ENCODE measurements at places on chromosomes 1 and 21.

DNA sequence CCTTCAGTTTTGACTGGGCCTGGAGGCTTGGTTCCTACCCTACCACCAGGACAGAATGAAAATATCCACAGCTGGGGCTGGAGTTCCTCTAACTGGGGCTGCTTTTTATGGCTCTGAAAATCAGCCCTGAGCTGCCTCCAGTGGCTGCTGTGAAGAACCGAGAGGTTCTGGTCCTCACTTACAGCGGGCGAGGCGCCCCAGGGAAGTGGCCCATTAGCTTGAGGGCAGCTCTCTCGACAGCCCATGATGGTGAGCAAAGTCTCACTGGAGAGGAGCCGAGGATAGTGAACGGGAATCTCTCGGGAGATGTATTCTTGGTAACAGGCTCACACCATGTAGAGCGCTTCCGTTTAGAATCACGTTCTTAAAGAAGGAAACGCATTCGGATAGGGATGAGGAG lies 459.7 kb downstream of the KIF26B start:
- DNase-seq, result no peak

- DNase-seq, result no peak
Measured at GRCh38 chr1:47782414-47783166, 214.6 kb downstream of the TRABD2B start.

GRCh38 chr1:46173361-46173856 lies 1.5 kb upstream of the TSPAN1 start:
- no peak for DNase-seq

- DNase-seq, result no peak
Measured at GRCh38 chr21:27225151-27225550, 258.3 kb upstream of the ADAMTS5 start.

DNA sequence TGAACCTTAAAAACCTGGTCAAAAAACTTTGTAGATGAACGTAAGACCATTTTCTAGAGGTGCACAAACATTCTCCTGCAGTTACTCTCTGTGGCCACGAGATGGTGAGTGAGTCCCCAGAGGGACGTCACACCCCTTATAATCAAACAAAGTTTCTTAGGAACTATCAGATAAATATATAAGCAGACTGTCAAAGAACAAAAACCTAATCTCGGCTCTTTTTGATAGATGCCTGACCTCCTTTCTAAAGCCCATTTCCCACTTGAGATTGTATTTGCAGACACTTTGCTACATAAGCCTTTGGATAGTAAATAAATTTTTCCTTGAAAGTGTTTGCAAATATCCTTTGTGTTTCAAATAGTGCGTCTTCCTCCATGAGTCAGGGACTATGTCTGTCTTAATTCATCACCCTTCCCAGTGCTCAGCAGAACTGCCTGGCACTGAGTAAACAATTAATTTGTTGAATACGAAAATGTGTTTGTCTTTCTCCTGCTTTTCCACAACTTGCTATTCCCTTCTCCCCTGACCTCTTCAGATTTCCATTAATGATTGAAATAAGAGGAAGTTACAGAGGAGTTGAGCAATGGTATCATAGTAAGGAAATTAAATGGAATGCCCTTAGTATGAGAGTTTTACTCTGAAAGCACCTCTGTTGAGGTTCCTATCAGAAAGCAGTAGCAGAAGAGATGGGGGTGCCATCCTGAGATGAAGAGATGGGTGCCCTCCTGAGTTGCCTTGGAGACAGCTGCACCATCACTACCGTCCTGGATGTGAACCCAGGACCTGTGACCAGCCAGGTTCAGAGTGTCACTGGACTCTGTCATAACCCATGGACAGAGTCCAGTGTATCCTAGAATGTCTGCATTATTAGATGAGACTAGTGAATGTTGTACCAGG lies 57.8 kb upstream of the RAVER2 start:
- no peak for DNase-seq

- no peak for DNase-seq
Measured at GRCh38 chr21:8993943-8994639, 1527.3 kb upstream of the TPTE start.
